KBM-7 (cell line): ENCODE measurements at places on chromosomes 13 and 19.

GRCh38 chr19:6063576-6064335, 46.5 kb downstream of the RFX2 start:
- no peak for DNase-seq

- DNase-seq, result no peak
These were observed 16.6 kb upstream of the LRP3 start for GRCh38 chr19:33177417-33177979.

- peak; percentile 27 for DNase-seq
These were observed 9.4 kb upstream of the CYP4F22 start for GRCh38 chr19:15498910-15499309.

GRCh38 chr19:45340232-45340898, at the start of gene KLC3:
TSS of gene KLC3 (plus strand) at chr19:45340750. CDS start at chr19:45345542, 4,792 bp downstream.
- DNase-seq, result peak; percentile 33

- no peak for DNase-seq
These were observed 19.9 kb downstream of the PPP5C start for GRCh38 chr19:46366620-46367292.

DNA sequence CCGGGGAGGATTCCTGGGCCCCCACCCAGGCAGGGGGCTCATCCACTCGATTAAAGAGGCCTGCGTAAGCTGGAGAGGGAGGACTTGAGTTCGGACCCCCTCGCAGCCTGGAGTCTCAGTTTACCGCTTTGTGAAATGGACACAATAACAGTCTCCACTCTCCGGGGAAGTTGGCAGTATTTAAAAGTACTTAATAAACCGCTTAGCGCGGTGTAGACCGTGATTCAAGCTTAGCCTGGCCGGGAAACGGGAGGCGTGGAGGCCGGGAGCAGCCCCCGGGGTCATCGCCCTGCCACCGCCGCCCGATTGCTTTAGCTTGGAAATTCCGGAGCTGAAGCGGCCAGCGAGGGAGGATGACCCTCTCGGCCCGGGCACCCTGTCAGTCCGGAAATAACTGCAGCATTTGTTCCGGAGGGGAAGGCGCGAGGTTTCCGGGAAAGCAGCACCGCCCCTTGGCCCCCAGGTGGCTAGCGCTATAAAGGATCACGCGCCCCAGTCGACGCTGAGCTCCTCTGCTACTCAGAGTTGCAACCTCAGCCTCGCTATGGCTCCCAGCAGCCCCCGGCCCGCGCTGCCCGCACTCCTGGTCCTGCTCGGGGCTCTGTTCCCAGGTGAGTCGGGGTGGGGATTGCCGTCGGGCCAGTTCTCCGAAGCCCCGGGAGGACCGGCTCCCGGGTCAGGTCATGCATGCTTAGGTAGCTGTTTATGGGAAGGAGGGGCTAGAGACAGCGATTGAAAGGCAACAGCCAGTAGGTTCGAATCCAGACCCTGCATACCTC, at the start of gene ICAM1:
Gene ICAM1 (plus strand): TSS at position 505 of the 779 bp plus-strand sequence. CDS start 40 bp downstream, at position 545.
- peak; percentile 82 for DNase-seq

DNA sequence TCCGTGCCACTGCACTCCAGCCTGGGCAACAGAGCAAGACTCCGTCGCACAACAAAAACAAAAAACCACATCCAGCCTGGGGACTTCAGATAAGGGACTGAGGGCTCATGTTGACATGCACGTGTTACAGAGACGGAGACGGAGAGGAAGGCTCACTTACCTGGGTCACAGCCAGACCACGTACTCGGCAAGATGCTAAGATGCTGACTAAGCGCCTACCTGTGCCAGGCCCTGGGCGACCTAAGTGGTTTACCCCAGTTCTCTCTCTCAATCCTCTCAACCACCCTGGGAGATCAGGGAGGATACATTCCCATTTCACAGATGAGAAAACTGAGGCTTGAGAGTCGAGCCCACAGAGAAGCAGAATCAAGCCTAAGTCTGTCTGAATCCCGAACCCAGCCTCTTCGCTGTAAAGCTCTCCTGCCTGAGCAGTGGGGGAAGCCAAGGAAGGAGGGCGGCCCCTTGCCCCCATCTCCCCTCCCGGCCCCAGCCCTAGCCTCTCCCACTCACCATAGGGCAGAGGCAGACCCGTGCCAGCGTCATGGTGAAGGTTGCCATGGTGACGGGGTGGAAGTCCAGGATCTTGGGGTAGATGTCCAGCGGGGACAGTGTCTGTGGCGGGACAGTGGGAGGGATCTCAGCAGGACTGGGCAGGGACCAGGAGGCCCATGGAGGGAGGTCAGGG, 13.5 kb downstream of the ERCC2 start:
- no peak for DNase-seq

GRCh38 chr13:37755349-37755748, 114.2 kb downstream of the TRPC4 start:
- no peak for DNase-seq

DNA sequence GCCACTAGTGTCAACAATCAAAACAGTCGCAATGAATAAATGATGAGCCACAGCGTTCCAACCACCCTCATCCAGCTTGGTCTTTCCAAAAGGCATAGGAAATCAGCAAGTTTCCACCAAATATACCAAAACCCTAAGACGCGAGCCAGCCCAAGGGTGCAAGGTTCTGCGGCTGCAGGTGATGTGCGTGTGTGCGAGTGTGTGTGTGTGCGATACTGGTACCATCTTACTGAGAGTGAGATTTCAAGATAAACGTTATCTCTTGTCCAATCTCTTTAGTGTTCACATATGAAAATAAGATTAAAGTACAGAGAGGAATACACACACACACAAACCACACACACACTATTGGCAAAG, 895 bp upstream of the TRPC4 start:
- no peak for DNase-seq

DNA sequence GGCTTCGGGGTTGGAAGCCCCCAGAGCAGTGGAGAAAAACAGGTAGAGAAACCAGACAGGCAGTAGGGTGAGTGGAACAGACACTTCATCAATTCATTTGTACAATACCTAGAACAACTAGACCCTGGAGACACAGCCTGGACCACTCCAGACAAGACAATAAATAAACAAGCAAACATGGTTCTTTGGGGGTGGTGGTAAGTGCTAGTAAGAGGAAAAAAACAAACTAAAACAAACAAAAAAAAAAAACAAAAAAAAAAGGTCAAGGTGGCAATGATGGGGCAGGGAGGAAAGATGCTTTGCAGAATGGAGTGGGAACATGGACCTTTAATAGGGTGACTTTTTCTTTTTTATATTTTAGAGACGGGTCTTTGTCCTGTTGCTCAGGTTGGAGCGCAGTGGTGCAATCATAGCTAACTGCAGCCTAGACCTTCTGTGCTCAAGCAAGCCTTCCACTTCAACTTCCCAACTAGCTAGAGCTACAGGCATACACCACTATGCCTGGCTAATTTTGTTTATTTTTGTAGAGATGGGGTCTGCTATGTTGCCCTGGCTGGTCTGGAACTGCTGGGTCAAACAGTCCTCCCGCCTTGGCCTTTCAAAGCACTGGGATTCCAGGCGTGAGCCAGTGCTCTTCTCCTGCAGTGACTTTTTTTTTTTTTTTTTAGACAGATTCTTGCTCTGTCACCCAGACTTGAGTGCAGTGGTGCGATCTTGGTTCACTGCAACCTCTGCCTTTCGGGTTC, 3.1 kb downstream of the JUNB start:
- no peak for DNase-seq

DNA sequence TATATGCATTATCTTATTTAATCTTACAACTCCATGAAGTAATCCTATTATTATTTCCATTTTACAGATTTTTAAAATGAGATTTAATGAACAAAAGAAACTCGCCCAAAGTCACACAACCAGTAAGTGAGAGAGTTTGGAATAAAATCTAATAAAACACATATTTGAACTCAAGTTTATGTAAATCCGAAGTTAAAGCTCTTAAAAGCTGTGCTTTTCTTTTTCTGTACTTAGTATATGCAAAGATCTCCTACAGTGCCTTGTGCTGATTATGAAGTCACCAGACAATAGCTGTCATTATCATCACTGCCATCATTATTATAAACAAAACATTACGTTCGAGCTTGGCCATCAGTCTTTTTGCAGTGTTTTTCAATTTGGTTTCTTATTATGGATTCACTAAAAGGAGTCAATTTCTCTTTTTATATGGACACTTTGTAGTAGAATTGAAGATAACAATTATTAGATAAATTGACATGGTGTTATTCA, 29.7 kb upstream of the ENOX1 start:
- no peak for DNase-seq

DNA sequence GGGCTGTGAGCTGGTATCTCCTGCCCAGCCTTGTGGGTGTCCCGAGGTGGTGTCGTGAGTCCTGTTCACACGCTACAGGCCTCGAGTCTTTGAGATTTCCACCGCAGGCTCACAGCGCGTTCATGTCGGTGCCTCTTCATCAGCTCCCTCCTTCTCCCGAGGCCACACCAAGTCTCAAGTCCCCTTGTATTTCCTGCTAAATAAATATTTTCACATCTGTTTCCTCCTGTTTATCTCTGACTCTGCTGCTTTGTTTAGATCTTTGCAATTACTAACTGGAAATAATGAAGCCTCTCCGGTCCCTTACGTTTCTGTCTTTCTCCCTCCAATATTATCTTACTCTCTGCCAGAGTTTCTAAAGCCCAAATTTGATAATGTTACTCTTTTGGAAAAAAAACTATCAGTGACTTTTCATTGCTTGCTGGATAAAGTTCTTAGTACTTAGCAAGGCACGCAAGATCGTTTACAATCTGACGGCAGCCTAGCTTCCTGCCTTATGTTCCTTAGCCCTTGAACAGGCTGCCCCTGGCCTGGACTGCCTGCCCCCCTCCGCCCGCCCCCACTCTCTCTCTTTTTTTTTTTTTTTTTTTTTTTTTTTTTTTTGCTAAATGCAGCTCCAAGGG, 130.5 kb upstream of the RNF113B start:
- DNase-seq, result no peak

DNA sequence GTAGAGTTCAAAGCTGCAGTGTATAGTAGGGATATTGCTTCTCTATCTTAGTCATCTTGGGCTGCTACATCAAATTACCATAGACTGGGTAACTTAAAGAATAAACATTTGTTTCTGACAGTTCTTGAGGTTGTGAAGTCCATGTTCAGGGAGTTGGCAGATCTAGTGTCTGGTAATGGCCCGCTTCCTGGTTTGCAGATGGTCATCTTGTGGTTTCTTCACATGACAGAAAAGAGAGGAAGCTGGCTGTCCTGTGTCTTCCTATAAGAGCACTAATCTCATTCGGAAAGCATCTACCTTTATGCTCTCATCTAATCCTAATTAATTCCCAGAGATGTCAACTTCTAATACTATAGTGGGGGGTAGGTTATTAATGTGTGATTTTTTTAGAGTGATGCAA, 6.2 kb downstream of the ZNF763 start:
- no peak for DNase-seq

GRCh38 chr13:31048521-31048920, 113.2 kb downstream of the HSPH1 start:
- DNase-seq, result no peak

DNA sequence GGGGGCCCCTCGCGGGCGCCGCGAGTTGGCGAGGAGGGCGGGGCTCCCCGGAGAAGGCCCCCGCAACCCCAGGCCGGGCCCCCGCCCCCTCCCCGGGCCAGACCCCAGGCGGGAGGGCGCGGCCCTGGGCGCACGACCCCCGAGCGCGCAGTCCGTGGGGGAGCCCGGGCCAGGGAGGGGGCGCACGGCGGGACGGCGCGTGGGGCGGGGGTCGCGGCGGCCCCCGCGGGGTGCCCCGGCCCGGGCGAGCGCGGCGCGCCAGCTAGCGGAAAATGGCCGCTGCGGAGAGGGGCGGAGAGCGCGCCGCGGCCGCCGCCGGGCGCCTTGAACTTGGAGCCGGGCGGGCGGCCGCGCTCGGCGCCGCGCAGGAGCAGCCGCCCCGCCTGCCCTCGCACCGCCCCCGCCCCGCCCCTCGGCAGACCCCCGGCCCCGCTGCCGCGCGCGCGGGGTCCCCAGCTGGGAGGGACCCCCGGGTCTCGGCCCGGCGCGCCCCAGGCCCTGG, 6.4 kb upstream of the NFIC start:
- DNase-seq, result no peak

DNA sequence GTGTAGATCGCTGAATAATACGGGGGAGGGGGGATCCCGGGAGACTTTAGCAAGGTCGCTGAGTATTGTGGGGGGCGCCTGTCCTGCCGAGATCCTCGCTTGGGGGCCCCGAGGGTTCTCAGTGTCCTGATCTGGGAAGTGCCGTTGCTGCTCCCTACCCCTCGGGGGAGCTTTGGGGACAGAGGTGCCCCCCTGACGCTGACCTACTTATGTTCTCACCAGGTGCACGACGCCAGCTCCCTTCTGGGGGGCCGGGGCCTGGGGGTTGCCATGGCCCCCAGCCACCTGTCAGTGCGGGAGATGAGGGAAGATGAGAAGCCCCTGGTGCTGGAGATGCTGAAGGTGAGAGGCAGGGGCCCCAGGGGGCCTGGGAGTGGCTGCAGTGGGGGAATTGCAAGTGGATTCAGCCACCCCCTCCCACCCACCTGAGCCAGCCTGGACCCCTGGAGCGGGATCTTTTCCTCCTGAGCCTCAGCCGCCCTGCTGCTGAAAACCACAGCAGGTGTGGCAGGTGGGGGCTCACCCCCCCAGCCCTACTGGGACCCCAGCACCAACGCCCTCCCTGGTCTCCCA, 537 bp downstream of the NAT14 start:
- no peak for DNase-seq

- DNase-seq, result no peak
These were observed 127.6 kb downstream of the SOX1 start for GRCh38 chr13:112194579-112194978.

DNA sequence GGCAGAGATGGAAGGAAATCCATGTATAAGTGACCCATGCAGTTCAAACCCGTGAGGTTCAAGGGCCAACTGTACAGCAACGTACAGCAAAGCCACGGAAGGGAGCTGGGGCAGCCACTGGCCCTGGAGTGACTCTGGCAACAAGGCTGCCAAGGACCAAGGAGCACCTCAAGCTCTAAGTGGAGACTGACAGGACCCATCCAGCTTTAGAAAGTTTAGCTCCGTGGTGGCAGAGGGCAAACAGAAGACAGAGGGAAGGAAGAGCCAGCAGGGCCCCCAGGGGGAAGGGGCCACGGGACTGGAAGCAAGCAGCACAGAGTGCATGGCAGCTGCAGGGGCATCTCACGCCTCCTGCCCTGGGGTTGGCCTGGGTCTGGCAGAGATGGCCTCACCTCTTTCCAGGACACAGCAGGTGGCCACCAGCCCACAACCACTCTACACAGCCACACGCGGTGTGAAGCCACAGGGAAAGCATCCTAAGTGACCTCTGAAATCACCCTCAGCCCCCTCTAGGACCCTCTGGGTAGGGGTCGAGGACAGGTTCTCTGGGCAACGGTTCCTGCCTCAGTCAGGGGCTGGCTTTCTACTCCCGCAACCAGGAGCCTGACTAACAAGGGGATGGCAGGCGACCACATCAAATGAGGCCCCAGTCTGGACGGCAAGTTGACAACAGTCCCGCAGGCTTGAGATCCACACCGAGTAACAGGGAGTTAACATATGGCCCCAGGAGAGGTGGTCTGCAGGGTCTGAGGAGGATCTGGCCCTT, 3.8 kb downstream of the MIER2 start:
- DNase-seq, result no peak

- no peak for DNase-seq
These were observed 2.4 kb downstream of the KLF16 start for GRCh38 chr19:1860821-1861598.

GRCh38 chr19:2144190-2144589, 7.2 kb downstream of the AP3D1 start:
- no peak for DNase-seq

- no peak for DNase-seq
These were observed 35.9 kb downstream of the CAB39L start for GRCh38 chr13:49407936-49408335.

- DNase-seq, result no peak
These were observed 77.7 kb downstream of the LRRC63 start for GRCh38 chr13:46289260-46289955.
